ENCODE measurements at places on chromosomes 7 and 10.

DNA sequence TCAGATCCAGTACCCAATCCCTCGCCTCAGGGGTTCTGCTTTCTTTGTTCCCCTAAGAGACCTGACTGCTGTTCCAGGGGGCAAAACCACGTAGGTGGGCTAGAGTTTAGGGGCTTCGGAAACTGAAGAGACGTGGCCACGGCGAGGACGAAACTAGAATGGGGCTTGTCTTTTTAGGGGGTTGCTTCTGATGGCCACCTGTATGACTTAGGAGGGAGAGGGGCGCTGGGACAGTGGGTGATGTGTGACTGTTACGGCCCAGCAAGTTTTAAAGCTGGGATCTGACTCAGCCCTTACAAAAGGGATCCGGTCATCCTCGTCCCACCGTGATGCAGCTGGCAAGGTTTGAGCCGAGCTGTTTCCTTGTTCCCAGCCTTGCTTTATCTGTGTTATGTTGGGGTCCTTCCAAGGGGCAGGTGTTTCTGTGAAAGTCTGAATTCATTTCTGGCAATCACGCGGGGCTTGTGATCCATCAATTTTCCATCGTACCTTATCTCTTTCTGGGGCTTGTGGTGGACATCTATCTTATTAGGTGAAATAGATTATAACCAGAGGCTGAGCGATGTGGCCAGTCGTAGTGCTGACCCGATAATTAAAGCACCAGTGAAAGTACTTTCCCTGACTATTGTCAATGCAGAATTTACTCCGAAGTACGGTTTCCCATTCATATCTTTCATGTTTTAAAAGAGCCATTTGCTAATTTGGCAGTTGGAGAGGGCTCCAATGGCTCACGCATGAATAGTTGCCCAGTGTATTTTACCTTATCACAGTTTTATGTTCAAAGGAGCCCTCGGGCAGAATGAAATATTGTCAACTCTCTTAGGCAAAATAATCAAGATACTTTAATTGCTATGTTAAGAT is 830 bp downstream of the MET start:
- DNase-seq: no peak

GRCh38 chr7:37656913-37657530 is 26.5 kb upstream of the GPR141 start:
- no peak for DNase-seq

GRCh38 chr10:63409465-63410027 is 56.2 kb downstream of the JMJD1C start:
- no peak for DNase-seq

DNA sequence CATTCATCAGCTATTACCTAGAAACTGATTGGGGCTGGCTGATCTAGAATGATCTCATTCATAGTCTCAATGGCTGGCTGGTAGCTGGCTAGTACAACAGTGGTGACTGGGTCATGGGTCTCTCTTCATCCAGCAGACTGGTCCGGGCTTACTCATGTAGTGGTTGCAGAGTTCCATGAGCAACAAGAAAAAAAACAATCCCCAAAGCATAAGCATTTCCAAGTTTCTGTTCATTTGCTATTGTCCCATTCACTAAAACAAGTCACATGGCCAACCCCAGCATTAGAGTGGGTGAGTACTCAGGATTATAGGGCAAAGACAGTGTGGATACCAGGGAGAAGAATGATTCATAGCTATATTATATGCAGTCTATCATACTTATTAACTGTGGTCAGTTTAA is 85.2 kb upstream of the SEMA3C start:
- DNase-seq: no peak

DNA sequence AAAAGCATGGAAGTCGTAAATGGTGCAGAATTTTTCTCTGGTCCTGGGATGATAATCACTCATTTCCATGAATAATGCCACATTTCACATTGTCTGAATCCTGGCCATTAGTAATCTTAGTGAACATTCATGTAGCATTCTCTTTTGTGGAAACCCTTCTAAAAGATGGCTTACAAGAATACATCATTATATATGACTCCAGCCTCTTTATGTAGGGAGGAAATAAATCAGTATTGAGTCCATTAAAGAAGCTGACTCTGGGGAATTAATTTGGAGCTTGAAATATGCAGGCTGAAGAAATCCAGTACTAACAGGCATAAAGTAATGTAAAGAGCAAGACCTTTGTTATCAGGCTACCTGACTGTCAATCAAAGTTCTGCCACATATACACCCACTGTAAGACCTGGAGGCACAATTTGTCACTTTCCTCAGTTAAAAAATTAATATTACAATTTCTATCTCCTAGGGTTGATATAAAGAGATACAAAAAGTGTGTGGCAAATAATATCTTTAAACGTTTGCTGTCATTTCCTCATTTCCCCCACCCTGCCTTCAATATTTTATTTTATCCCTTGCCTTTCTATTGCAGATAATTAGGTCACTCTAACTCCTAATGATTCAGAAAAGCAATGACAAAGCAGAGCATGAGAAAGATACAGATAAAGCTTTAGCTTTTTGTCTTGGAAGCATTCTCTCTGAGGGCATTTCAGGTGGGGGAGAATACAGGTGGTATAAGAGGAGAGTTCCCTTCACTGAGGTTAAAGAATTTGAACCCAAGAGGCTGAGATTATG is 1122.0 kb upstream of the GHITM start:
- DNase-seq: no peak

DNA sequence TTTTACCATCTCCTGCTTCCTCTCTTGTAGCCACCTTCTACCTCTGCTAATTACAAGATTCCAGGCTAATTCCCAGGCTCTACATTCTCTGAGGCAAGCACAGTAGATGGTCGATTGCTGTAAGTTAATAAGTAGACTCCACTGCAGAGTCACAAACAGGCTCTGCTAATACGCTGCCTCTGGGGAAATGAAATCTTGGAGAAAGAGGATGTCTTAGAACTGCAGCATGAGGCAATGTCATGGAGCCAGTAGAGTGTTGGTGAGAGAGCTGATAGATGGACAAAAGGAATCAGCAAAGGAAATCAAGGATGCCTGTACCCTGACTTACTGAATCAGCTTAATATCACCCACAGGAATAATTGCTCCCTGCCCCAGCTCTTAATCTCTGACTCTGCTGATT is 1260.3 kb downstream of the XPNPEP1 start:
- no peak for DNase-seq

DNA sequence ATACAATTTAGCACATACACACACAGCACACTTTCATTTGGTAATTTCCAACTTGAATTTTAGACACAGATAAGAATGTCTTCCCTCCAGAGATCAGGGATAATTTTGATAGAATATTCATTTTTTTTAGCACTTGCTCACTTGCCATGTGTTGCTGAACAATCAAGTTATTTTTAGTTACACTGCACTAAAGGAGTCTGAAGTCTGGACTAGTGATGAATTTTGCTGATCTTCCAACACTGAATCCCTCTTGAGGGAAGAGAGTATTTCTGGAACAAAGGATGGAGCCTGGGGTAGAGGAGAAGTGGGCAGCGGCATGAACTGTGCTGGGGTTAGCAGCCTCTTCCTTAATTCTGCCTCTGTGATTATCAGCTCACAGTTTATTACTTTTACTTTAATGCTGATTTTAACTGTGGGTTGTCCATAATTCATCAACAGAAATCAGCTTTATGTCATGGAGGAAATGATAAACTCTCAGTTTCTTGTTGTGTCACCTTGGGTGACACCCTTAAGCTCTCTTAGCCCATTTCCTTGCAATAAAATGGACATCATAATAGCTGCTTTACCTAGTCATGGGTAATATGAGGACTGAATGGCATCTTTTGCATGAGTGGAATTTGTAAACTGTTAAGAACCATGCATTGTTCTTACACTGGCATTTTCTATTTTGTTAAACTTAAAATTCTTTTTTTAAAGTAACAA is 32.1 kb downstream of the SGPL1 start:
- DNase-seq: no peak

GRCh38 chr10:30027057-30028005 is 32.1 kb downstream of the JCAD start:
- peak; percentile 85 for DNase-seq

GRCh38 chr7:2068693-2069471 is 163.9 kb downstream of the MAD1L1 start:
- no peak for DNase-seq

GRCh38 chr10:130016993-130017630 is 53.0 kb upstream of the EBF3 start:
- DNase-seq: no peak

DNA sequence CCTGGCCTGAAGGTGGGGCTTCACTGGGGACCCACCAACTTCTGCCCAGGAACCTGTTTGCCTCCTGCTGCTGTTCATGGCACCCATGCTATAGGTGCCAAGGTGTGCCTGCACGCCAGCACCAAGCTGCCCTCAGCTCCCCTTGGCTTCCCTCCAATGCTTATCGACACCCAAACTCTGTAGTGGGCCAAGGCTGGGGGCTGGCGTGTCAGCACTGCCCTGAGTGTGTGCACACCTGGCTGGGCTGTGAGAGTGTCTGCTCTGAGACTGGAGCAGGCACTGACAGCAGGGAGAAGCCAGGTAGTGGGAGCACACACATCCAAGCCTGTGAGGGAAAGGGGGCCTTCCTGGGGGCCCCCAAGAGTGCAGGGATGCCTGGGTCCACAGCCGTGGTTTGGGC is 43.1 kb upstream of the TUBB8 start:
- DNase-seq: no peak

DNA sequence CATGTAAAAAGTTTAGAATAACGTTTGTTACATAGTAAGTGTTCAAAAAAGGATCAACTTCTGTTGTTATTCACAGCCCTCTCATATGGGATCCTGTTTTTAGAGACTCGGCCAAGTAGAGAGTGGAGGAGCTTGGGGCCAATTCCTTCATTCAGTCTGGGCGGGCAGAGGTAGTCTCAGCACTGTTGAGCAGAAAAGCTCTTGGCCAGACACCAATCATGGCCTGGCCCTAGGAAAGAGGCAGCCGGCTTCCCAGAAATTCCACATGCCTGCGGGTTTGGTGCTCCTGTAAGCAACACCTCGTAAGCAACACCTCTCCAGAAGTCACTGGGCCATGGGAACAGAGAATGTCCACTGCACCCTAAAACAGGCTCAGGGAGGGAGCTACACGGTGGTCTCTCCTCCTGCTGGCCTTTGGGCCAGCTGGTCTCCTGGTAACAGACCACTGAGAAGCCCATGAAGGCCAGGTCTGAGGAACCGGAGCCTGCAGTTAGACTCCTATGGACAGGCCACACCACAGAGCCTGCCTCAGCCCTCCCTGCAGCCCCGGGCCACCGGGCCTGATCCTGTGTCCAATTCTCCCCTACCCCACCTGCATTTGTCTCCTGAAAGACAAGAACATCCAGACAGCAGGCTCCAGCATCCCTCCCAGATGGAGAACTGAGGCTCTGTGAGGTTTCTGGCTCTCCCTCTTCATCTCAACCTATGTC is 149.1 kb downstream of the GRID1 start:
- DNase-seq: no peak

DNA sequence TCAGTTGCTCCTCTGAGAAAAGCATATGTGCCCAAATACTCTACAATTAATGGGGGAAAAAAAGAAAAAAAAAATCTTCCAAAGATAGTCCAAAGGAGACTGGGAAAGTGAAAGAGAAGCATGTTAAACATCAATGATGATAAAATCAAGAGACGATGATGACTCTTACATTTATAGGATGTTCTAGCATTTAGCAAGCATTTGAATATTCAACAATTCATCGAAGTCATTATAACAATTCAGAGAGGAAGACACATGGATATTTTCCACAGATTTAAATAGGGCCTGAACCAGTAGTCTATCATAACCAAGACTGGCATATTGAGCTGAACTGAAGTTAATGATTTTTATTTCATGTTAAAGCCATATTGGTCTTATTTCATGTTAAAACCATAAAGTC is 528.4 kb downstream of the INHBA start:
- no peak for DNase-seq

- no peak for DNase-seq
These were observed 750.7 kb downstream of the NRG3 start for GRCh38 chr10:82625512-82626189.

DNA sequence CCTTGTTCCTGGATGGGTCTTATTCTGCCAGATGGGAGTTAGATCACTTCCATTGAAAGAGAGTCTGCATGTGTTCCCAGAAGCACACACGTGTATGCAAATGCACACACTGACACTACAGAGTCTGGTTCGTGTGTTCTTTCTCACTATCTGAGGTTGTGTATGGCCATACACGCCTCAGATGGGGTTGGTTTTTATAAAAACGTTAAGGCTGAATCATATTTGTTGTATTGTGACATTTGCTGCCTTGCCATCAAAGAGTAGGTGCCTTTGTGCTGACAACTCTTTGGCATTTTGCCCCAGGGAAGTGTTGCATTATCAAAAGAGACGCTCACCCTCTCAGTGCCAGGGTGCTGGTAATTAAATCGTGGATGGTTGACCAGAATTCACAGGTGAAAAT is 37.7 kb upstream of the HDAC9 start:
- DNase-seq: no peak

- no peak for DNase-seq
These were observed 28.1 kb downstream of the OTUD1 start for GRCh38 chr10:23467012-23467411.

GRCh38 chr10:127242914-127243313 is 46.5 kb upstream of the INSYN2A start:
- DNase-seq: no peak

DNA sequence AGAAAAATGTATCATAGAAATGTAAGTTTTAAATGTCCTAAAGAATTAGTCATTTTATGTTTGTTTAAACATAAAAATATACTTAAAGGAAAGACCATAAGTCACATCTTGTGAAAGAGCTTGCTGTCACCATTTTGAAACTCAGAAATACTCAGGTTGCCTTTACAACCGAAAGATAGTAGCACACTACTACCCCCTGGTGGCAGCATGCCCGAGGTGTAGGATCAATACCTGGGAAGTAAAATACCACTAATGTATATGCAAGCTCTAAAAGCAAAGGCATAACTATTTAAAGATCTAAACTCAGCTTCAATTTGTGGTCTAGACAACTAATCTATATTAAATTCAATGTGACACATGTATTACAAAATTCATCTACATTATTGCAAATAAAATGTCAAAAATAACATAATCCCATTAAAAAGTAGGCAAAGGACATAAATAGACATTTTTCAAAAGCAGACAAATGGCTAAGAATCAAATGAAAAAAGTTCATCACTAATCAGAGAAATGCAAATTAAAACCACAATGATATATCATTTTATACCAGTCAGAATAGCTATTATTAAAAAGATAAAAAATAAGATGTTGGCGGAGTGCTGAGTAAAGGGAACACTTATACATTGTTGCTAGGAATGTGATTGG is 47.7 kb upstream of the FGL2 start:
- DNase-seq: peak; percentile 91

DNA sequence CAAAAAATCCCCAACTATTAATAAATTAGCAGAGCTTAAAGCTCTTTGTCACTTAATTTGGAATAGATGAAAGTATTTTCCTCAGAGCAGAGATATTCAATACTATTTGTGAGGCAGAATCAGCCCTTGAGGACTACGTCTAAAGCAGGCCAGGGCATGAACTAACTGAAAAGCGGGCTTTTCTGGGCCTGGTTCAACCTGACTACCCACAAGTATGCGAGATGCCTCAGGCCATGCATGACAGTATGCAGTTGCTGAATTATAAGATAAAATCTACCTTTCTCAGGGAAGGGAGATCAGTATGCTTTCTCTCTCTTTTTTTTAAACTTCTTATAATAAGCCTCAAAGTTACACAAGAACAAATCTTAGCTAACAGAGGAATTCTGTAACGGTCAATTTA is 20.1 kb downstream of the TMEM168 start:
- DNase-seq: no peak

Data from CD4-positive, alpha-beta T cell treated with Interleukin-6 for 4 hours (primary cell).